ENCODE measurements at places on chromosomes 3 and 15.
A peak's percentile ranks its signal among the peaks of the same experiment; 100 is the strongest.

DNA sequence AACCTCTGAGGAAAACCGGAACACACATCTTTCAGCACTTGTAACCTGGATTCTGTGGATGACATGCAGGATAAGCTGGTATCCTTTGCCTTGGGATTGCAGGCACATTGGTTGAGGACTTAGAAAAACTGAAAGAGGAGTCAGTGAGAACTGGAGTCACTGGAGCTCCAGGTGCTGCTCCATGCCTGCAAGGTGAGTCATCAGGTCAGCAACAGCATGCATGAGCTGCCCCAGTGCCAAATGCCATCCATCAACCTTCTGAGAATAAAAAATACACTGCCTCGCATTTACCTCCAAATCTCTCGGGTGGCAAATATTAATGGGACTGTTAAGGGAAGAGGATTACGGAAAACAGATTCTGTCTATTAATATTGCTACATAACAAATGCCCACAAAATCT, 729.1 kb downstream of the NTRK3 start:
- no peak for DNase-seq

DNA sequence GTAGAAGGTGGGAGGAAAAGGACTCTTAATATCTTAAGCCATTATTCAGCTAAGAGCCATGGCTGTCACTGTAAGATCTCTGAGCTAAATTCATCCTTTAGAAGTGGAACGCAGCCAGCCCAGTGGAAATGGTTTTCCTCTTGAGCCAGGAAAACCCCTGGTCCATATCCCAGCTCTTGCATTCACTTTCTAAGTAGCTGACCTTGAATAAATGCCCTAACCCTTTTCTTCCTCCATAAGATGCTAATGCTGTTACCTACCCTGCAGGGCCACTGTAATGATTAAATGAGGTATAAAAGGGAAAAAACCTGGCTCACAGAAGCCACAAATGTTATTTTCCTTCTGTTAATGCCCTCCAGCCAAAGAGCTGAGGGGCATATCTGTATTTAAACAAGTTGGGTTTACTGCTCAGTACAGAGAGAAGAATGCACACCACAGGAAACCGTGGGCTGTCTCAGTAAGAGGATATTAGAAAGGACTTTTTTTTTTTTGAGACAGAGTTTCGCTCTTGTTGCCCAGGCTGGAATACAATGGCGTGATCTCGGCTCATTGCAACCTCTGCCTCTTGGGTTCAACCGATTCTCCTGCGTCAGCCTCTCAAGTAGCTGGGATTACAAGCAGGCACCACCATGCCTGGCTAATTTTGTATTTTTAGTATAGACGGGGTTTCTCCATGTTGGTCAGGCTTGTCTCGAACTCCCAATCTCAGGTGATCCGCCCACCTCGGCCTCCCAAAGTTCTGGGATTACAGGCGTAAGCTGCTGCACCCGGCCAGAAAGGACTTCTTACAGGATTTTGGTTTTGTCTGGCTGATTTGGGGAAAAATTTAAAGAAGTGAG, 6.8 kb downstream of the UBL7 start:
- DNase-seq = no peak

DNA sequence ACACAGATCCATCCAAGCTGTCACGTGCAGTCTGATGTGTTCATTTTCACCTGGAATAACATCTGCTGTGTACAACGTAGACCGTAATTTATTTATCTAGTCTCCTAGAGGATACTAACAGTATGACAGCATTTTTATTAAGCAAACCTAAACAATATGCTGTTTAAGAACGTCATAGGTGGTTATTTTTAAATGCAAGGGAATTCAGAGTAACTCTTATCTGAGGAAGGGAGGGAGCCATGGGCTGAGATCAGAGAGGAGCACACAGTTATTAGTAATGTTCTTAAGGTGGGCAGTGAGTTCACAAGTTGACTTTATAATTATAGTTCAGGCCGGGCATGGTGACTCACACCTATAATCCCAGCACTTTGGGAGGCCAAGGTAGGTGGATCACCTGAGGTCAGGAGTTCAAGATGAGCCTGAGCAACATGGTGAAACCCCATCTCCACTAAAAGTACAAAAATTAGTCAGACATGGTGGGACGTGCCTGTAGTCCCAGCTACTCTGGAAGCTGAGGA, 193.6 kb downstream of the UACA start:
- peak; percentile 44 for DNase-seq

DNA sequence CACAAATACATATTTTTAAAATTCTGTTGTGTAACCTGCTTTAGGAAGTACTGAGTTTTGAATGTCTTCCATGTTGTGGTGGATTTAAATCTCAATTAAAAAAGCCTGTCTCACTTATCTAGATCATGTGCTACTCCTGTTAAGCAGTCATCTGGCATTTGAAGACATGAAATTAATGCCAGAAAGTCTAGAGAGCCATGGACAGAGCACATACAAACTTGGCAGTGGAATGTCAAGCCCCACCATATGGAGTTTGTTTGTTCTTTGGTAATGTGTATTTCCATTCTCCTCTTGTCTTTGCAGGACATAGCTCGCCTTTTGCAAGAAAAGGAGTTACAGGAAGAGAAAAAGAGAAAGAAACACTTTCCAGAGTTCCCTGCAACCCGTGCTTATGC, 39.3 kb upstream of the UTS2B start:
- DNase-seq = no peak

DNA sequence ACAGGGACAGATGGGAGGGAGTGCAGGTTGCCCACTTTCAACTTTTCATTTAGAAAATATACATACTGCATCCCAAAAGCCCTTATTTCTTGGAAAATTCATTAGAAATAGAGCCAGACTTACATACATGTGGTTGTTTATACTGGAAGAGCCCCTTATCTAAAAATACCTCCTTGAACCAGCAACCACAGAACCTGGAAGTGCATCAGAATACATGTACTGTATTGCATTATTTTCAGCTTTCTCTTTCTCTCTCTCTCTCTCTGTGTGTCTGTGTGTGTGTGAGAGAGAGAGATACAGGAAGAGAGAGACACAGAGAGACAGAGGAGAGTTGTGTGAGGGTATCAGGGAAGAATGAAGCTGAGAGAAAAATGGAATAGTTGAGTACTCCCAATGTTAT, 29.5 kb upstream of the LSAMP start:
- DNase-seq = no peak

DNA sequence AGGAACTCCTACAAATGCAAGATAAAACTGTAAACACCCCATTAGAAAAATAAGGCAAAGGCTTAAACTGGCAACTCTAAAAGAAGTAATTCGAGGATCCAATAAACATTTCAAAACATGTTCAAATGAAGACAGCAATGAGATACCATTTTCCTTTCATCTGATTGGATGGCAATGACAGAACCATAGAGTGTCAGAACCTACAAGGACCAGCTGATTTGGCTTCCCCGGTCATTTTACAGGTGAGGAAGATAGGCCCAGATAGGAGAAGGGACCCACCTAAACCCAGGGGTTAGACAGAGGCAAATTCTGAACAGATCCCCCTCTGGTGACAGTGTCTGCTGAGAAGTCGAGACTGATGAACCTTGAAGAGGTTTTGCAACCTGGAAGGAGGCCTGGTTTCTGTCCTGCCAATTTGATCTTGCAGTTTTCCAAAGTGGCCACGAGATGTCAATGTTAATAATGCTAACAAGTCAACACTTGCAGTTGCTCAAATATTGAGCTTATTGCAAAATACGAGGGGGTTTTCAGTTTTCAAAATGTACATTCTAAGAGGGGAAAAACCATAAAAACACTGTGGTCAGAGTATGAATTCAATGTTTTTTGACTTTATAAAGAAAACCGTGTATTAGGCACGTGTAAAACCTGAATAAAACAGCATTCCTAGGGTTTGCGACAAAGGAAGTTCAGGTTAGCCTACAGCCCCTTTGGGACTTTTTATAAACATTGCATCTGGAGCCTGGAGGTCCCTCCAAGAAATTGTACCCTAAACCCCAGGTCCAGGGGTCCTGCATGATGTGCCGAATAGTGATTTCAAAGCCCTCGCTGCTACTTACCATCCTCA, 21.5 kb downstream of the CFAP161 start:
- DNase-seq = no peak

GRCh38 chr3:11624161-11624560, 19.6 kb downstream of the VGLL4 start:
- DNase-seq = peak; percentile 79

DNA sequence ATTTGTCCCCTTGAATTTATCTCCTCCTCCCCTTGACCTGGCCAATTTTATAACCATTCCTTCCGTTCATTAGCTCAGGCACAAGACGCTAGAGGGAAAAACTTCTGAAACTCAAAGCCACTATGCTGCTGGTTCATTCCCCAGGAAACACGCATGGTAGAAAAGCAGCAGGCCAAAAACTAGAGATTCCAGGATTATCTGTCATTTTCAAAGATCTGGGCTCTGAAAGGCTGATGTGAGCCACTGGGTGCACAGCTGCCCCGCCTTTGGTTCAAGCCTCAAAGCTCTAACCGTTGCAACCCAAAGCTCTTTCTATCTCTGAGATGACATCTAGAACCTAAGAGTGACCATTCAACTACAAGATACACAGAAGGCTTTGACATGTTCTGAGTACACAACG, 6.1 kb downstream of the ANP32A start:
- no peak for DNase-seq
